ENCODE measurements at places on chromosomes 3 and 15.

- DNase-seq = no peak
These were observed 18.6 kb downstream of the ALPK3 start for GRCh38 chr15:84835661-84836337.

DNA sequence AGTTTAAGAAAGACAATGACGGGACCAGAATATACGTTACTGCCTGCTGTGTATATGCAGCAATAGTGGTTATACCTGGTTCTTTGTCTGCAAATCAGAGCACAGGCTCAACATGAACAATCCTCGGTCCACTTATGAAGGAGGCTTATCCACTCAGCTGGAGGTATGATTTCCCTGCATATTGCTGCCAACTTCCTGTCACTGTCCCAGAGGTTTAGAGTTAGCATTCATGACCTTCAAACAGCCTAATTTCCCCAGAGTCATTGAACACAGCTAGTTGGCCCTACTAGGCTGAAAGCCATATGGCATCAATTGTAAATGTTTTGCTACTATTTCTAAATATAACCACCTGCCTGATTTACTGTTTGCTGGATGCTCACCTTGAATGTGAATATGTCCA is 224.9 kb upstream of the ZNF717 start:
- DNase-seq = no peak

DNA sequence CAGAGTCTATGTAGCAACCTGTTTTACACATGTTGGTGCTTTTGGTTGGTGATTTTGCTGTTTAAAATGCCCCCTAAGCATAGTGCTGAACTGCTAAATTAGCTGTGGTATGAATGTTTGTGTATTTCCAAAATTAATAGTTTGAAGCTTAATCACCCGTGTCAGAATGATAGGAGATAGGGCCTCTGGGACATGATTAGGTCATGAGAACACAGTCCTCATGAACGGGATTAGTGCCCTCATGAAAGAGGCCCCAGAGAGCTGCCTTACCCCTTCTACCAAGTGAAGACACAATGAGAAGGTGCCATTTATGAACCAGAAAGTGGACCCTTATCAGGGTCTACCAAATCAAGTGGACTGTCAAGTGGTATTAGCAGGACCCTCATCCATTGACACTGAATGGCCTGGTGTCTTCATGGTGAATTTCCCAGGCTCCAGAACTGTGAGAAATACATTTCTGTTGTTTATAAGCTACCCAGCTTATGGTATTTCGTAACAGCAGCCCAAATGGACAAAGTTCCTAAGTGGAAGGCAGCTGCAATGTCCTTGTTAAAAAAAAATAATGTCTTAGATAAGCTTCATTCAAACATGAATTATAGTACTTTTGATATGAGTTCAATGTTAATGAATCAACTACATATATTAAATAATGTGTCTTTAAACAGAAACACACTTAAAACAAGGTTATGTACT is 37.7 kb upstream of the FRMD4B start:
- no peak for DNase-seq

DNA sequence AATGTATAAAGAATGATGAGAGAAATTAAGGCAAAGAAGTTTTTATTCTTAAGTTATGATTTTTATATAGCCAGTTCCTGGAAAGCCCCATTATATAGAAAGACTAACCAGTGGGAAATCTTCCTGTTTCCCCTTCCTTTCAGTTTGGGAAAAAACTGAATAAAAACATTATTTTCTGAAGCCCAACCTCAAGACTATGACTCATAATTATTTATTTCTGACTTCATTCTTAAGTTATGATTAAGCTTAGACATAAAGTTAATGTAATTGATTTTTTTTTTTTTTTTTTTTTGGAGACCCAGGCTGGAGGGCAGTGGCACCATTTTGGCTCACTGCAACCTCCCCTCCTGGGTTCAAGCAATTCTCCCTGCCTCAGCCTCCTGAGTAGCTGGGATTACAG is 55.8 kb downstream of the TRPC1 start:
- DNase-seq = no peak

- no peak for DNase-seq
These were observed 28.4 kb downstream of the P3H2 start for GRCh38 chr3:190092250-190092649.

DNA sequence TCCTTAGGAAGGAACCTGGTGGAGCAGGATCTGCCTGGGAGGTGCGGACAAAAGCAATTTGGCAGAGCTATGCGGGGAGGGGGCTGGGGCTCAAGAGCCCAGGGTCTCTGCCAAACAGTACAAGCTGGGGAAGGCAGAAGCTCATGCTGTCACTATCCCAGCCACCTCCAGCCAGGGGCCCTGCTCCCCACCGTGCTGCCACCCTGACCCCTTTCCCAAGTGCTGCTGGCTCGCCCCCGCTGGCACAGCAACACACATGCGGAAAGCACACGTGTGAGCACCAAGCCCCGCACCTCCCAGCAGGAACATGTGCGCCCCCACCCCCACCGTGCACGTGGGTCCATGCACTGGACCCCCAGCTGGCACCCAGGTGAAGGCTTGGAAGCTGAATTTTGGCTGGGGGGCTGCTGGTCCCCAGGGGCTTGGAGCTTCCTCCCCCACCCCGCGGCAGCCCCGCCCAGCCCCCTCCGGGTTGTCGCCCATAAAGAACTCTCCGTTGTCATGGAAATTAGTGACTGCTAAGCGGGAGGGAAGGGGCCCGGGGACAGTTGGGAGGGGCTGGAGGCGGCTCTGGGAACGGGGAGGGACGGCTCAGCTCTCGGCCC is 742 bp downstream of the CAMKV start:
- no peak for DNase-seq

GRCh38 chr3:52172262-52172757 is 18.1 kb upstream of the POC1A start:
- no peak for DNase-seq

GRCh38 chr3:153260681-153261080 is 98.7 kb downstream of the RAP2B start:
- no peak for DNase-seq

GRCh38 chr15:60799885-60800284 is 320.9 kb upstream of the ICE2 start:
- DNase-seq = no peak

DNA sequence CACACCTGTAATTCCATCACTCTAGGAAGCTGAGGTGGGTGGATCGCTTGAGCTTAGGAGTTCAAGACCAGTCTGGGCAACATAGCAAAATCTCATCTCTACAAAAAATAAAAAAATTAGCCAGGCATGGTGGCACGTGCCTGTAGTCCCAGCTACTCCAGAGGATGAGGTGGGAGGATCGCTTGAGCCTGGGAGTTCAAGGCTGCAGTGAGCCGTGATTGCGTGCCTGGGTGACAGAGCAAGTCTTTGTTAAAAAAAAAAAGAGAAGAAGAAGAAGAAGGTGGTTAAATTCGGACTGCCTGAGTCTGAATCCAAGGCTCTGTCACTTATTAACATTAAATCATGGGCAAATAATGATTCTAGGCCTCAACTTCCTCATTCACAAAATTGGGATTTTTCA is 51.0 kb downstream of the EOMES start:
- DNase-seq = no peak

- no peak for DNase-seq
These were observed 287.5 kb downstream of the ZPLD1 start for GRCh38 chr3:102722317-102722716.

GRCh38 chr3:3701949-3702348 is 97.3 kb upstream of the LRRN1 start:
- DNase-seq = no peak

- no peak for DNase-seq
These were observed 109.2 kb downstream of the NEDD4 start for GRCh38 chr15:55884223-55884622.

DNA sequence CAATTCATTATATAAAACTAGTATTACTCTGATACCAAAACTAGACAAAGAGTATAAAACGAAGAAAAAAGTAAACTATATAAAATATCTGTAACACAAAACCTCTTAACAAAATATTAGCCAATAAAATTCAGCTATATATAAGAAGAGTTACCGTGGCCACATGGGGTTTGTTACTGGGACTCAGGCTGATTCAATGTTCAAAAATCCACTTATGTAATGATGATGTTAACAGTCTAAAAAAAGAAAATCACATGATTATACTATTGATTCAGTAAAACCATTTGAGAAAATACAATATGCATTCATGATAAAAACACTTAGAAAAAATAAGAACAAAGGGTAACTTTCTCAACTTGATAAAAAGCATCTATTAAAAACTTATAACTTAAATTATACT is 18.3 kb downstream of the P2RY1 start:
- no peak for DNase-seq

DNA sequence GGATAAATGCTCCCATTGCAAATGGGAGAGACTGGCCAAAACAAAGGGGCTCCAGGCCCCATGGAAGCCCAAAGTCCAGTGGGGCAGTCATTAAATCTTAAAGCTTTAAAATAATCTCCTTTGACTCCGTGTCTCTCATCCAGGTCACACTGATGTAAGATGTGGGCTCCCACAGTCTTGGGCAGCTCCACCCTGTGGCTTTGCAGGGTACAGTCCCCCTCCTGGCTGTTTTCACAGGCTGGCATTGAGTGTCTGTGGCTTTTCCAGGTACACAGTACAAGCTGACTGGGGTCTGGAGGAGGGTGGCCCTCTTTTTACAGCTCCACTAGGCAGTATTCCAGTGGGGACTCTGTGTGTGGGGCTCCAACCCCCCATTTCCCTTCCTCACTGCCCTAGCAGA is 45.9 kb downstream of the NIPA2 start:
- no peak for DNase-seq

GRCh38 chr15:45449916-45450867 is 71.8 kb upstream of the GATM start:
- DNase-seq = no peak

DNA sequence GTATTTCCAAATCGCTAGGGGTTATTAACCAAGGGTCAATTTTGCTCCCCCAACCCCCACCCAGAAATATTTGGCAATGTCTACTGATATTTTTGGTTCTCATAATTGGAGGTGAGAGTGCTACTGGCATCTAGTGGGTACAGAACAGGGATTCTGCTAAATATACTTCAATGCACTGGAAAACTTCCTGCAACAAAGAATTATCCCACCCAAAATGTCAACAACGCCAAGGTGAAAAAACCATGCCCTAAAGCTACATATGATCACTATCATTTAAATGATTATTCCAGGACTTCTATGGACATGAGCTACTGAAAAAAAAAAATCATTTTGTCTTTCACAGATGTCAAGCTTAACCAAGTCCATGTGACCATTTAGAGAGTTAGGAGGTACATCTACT is 867.9 kb downstream of the FHIT start:
- no peak for DNase-seq

- no peak for DNase-seq
These were observed 1.7 kb downstream of the EMC7 start for GRCh38 chr15:34099914-34100313.

DNA sequence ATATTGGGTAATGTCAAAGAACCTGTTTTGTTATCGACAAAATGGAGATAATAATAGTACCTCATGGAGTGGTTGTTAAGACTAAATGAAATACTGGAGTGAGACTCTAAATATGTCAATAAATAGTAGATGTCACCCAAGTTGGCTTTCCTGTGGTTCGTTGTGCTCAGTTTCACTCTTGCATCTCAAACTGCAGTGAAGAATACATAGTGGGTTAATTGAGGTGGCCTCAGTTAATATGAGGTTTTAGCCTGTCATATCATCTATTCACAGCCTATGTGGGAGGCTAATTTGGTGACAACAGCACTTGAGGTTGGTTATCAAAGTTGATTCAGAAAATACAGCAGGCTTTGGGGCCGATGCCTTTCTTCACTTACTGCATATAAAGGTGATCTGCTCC is 485.5 kb upstream of the SUCLG2 start:
- DNase-seq = no peak

GRCh38 chr15:89460048-89460447 is 36.3 kb downstream of the RHCG start:
- no peak for DNase-seq

- no peak for DNase-seq
These were observed 904.3 kb downstream of the NSUN3 start for GRCh38 chr3:94967196-94967595.

GRCh38 chr3:96478496-96478895 is 335.9 kb upstream of the EPHA6 start:
- DNase-seq = no peak

DNA sequence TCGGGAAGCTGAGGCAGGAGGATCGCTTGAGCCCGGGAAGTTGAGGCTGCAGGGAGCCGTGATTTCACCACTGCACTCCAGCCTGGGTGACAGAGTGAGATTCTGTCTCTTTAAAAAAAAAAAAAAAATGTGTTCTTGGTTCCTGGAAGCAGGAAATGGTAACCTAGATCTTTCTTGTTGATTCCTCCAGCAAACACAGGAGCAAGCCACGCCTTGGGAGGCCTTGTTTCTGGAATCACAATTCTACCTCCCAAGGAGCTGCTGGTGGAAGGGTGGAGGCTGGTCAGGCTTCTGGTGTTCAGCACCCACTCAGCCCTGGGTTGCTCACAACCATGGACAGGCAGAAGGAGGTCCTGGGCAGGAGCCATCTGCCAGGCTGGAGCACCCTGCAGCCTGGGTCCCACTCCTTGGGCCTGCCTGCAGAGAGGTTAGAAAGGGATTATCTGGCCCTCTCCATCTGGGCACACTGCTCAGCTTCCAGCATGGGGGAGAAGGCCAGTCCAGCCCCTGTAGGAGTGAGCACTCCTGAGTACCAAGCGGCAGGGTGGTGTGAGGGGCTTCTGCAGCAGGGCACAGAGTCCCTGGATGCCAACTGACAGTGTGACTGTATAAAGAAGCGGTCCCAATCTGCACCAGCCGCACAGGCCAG is 65.6 kb downstream of the ABTB1 start:
- DNase-seq = peak; percentile 70

- DNase-seq = peak; percentile 37
These were observed 20.3 kb upstream of the FRMD4B start for GRCh38 chr3:69406163-69406562.

GRCh38 chr3:32556332-32556731 is 14.3 kb downstream of the DYNC1LI1 start:
- DNase-seq = no peak

DNA sequence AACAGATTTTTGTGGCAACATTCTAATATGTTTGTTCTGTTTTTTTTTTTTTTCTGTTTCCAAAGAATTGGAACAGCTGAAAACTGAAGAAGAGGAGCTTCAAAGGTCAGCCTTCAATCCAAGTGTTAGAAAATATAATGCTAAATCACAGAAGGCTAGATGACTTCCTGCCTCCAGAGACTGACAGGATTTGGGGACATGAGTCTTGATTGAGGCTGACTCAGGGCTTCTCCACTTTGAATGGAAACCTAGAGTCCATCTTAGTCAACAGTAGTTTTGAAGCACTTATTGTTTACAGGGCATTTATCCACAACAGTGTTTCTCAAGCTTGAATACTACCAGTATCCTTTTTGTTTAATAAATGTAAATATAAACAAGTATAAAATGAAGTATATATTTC is 44.5 kb upstream of the RAD51 start:
- no peak for DNase-seq

DNA sequence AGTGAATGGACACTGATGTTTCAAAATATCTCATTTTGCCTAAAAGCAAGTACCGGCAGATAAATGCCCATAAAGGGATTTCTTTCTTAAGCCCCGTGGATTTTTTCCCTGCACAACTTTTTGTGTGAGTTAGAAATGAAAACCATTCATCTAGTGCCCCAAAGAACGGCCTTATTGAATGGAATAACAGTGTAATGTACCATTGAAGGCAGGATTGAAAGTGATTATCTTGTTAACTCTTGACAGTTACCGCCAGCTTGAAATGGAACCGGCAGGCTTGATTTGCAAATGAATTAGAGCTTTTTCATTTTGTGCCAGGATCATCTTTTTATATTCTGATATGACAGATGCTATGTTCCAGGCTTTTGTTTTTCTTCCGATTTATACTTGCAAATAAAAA is 162.2 kb downstream of the RSRC1 start:
- DNase-seq = no peak

- DNase-seq = no peak
These were observed 7.6 kb downstream of the RTP2 start for GRCh38 chr3:187694801-187695200.

GRCh38 chr3:98612587-98612986 is 19.2 kb upstream of the CPOX start:
- peak; percentile 60 for DNase-seq
